T-helper 17 cell (primary cell): ENCODE measurements at places on chromosomes 5 and 9.

GRCh38 chr9:112772551-112772950 is 22.0 kb downstream of the SNX30 start:
- no peak for DNase-seq

- no peak for DNase-seq
Measured at GRCh38 chr5:43231977-43232376, 40.0 kb downstream of the NIM1K start.

DNA sequence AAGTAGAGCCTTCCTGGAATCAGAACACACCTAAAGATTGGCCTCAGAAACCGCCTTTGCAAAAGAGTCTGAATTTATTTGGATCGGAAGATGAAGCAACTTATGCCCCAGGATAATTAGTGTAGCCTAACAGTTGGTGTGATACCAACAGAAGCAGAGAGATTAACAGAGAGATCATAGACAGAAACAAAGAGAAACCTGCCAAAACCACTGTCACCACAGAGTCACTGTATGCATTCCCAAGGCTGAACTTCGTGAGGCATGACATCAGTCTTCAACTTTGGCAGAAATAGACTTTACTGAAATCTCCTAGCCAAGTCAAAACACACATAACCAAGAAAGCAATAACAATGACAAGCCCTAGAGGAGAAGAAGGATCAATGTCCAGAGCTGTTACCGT is 361.8 kb downstream of the ELAVL2 start:
- no peak for DNase-seq

- DNase-seq, result no peak
Measured at GRCh38 chr5:16675806-16676205, 59.0 kb upstream of the RETREG1 start.

GRCh38 chr5:129857116-129857515 is 47.1 kb upstream of the CHSY3 start:
- DNase-seq, result no peak

DNA sequence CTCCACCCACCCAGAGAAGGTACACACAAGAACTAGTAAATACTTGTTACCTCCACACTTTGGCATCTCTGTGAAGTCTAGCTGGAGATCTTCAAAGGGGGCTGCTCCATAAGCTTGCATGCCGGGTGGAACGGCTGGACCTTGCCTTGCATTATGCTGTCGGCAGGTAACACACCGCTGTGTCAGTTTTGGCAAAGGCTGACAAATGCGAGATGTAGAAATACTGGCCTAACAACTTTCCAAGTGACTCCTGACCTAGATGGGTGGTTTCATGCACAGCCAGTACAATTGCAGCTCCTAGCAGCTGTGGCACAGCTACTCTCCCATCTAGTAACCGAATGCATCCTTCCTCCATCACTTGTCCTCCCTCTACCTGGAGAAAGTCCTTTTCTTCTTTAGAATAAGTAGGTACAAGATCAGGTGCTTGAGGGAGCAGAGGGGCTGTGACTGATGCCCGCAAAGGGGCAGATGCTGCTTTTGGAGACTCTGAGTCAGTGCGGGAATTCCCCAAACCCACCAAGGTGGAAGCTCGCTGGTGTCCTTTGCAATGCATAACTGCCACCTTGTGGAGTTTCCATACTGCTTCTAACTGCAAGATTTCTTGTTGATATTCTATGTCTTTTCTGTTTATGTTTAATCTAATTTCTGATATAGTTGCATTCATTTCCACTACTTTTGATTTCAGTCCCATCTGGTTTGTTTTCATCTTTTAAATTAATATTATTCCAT is 78.4 kb downstream of the TMEM161B start:
- DNase-seq, result no peak

GRCh38 chr9:101387871-101388506 is 3.2 kb upstream of the BAAT start:
- no peak for DNase-seq

DNA sequence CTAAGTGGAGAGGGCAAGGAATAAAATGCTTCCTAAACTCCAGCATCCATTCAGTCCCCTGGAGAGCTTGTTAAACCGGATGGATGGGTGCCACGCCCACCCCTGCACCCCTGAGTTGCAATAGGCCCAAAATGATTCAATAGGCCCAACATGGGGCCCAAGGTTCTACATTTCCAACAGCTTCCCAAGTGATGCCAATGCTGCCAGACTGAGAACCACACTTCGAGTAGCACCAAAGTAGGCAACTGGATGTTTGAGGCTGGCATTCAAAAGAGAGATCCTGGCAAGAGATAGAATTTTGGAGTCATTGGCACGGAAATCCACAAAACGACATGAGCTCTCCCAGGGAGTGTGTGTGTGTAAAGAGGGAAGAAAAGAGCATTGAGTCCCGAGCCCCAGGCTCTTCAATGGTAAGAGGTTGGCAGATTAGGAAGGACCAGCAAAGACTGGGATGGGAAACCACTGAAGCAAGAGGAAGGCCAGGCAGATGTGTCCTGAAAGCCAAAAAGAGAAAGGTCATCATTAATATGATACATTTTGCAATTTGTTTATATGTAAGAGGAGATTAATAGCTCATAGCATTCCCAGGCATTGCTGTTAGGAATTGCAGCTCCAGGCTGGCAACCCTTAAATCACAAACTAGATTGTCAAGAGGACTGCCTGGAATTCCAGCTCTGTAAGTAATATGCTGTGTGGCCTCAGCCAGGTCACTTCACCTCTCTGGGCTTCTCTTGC is 130.6 kb downstream of the KCNIP1 start:
- no peak for DNase-seq

DNA sequence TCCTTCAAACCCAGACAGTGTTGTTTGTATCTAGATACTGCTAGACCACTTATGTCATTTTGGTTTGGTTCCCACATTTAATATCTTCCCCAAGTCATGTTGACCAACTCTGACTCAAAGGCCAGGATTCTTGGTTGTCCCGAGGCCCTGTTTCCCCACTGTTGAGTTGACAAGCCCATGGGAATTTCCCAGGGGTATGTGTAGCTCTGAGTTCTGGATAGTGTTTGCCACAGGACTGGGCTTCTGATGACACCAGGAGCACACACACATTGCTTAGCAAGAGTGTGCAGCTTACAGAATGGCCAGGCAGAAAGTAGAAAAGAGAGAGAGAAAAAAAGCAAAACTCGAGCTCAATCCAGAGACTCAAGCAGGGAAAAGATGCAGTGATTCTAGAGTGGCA is 214.4 kb downstream of the NXNL2 start:
- DNase-seq, result no peak

DNA sequence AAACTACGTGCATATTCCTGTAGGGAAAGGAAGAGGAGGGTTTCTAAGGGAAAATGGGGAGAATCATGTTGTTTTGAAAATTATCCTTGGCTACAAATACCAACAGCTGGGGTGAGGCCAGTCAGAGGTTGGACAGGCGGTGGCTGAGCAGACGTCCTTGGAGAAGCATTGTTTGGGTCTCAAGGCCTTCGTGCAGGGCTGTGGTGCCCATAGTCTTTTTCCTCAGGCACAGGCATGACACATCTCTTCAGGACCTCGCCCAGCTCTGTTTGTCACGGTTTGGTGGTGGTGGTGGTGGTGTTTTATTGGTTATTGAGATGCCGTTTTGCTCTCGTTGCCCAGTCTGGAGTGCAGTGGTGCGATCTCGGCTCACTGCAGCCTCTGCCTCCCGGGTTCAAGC is 27.8 kb upstream of the EGFL7 start:
- DNase-seq, result no peak

- no peak for DNase-seq
Measured at GRCh38 chr9:112863746-112864145, 26.9 kb downstream of the SLC46A2 start.

- no peak for DNase-seq
Measured at GRCh38 chr5:16976625-16977008, 40.5 kb upstream of the MYO10 start.

DNA sequence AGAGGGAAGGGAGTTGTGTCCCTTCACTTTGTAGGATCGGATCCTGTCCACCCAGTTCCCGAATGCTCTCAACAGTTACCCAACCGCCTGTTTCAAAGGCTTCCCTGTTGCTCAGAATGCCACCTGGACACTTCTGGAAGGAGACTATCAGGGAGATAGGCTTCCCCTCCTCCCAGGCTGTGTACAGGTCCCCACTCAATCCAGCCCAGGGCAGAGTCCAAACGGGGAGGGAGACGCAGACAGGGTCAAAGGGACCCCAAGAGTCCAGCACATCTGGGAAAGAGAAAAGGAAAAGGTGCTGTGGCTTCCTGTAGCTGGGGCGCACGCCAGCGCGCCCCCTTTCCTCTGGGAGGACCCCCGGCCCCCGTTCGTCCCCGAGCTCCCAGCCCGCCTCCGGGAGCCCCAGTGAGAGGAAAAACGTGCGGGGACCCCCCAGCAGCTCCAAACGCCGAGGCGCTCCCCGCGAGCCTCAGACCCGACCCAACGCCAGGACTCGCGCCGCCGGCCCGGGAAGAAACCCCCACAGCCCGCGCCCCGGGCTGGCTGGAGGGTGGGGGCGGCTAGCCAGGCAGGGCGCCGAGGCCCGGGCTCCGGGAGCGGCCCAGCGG is 640 bp downstream of the SURF4 start:
- DNase-seq, result no peak

- DNase-seq, result no peak
Measured at GRCh38 chr5:11273180-11273903, 512.3 kb upstream of the DAP start.

GRCh38 chr9:9170439-9171134 is 1371.0 kb upstream of the DMAC1 start:
- DNase-seq, result no peak

DNA sequence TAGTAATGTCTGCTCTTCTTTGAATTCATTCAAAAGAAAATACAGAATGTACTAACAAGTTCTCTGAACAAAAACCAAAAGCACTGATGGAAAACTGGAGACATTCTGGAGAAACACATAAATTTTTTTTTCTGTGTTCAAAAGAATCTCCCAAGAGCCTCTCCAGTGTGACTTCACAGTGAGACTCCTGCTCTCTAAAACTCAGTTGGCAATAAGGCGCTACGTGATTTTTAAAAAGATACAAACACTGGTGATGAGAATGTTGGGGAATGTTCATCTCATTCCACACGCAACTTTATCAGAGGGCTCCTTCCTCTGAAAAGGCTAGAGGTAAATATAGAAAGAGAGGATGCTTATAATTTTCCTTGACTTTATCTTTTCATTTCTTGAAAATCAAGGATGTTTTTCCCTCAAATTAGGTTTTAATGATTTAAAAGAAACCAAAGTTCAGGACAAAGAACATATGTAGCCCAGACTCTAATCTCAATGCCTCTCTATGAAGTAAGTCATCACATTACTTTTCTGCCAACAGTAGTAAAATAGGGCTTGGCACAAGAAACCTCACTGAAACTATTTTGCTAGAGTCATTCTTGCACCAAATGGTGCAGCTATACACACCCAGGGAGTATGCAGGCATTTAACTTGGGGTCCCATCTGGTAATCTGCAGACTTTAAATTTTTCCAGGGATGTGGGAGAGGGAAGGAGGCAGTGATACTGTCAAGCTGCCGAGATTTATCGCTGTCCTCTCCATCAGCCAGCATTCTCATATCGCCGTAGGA is 12.9 kb upstream of the AOPEP start:
- no peak for DNase-seq

DNA sequence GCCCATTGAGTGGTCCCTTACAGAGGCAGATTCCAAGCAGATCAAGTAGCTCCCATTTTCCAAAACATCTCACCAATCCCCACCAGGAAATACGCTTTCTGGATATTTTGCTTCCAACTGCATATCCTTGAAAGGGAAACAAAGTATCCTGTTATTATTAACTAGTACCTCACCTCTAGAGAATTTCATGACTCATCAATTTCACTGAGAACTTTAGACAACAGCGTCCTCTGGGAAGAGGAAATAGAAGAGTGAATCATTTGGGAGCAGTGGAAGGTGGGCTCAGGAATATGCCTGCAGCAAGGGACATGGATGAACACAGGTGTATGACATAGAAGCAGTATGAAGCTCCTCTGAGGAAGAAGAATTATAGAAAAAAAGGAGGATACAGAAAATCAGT is 186.7 kb downstream of the MARCHF11 start:
- DNase-seq, result no peak

DNA sequence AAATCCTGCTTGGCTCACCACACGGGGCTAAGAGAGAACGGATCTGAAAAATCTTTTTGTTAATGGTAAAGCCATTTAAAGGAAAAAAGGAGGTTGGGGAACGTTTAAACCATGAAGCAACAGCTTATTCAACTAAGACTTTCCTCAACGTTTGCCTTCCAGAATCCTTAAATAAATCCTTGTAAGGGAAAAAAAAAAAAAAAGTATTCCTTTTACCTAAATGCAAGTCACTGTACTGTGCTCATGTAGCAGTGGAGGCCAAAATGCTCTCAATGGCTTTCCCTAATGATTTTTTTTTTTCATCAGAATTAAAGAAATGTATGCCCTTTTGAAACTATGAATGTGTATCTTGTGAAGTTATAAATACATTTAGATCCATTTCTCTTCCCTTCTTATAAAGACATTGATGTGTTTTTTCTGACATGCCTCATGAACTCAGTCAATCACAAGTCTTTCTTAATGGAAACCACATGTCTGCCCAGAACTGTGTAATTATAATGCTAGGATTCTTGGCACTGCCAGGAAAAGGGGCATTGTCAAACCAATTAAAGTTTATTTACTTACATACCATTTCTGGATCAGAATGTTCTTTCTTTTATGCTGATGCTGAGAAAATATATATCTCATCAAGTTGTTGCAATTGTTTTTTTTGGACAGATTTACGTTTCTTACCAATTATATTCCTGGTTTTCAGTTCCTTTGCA is 107.5 kb downstream of the EBF1 start:
- no peak for DNase-seq

DNA sequence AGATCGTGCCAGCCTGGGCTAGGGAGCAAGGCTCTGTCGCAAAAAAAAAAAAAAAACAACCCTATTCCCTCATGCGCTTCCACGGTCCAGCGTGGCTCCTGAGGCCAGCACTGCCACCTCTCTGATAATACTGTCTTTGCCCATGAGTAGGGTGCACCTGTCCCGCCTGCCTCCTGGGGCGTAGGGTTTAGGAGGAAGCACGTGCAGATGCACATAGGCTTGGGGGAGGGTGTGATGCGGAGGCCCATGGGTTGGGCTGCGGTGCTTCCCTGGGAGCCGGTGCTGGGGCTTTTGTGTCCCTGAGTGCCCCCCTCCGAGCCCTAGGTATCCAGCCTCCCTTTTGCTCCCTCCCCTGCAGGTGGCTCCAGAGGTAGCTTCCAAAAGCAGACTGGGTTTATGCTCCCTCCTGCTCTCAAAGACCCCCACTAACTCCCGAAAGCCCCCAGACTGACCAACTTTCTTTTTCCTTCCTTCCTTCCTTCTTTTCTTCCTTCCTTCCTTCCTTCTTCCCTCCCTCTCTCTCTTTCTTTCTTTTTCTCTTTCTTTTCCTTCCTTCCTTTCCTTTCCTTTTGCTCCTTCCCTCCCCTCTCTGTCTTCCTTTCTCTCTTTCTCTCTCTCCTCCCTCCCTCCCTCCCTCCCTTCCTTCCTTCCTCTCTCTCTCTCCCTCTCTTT is 12.8 kb downstream of the FGFR4 start:
- DNase-seq, result no peak

GRCh38 chr5:56278335-56278753 is 45.2 kb upstream of the ANKRD55 start:
- DNase-seq, result no peak

DNA sequence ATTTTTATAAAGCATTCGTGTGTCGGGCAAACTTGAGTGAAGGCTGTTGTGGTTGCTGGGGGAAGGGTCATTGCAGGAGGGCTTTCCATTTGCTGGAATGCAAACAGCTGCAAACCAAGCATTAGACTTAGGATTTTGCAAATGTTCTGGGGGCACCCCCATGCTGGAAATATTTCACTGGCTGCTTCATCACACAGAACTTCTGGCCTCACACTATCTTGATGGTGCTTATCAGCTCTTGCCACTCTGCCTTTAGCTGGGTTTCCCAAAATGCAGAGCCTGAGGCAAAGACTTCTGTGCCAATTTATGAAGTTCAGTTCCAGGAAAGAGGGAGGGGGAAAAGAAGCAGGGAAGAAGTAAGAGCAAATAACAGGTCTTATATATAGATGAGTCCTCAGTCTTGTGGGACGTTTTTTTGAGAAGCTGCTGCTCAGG is 8.6 kb upstream of the COL15A1 start:
- no peak for DNase-seq
